ENCODE measurements at places on chromosomes 5 and 9. TPM values are rescaled to one million over a fixed set of nuclear protein-coding genes. Genes with fewer than 3 reads are reported as not detected.

DNA sequence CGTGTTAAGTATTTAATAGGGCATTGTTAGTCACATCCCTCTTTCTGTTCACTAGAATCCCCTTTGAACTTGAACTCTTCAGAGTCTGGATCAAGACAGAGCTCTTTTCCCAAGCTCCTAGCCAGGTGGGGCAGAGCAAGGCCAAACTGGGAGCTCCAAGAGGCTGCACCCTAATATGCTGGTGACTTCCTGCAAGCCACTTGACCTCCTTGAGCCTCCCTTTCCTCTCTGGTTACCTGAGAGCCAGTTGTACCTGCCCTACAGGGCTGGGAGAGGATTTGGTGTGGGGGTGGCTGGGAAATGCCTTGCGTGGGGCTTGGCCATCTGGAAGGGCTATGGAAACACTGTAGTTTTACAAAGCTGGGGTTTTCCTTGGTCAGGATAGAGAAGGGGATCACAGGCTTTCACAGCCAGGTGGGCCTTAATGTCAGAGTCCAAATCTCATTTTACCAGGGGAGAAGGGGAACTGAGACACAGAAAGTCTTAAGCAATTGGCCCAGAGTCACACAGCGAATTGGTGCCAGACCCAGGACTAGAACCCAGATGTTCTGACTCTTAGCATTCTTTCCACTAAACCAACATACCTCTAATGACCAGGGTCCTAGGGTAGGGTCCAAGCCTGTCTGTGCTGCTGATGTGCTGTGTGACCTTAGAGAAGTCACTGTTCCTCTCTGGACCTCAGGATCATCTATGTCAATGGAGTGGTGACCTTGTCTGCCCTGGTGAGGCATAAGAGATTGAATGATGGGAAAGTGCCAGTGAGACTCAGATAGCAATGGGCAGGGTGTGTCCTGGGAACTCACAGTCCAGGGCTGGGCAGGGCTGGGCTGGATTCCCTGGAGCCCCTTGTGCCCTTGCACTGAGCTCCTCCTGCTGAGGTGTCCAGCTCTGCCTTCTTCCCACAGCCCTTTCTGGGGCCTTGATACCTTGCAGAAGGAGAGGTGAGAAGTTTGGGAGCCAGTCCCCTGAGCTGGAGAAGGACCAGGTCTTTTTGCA lies 35.8 kb downstream of the GSN start:
- DNase-seq: no peak

- no peak for DNase-seq
Measured at GRCh38 chr5:125053179-125053578, 306.7 kb upstream of the ZNF608 start.

DNA sequence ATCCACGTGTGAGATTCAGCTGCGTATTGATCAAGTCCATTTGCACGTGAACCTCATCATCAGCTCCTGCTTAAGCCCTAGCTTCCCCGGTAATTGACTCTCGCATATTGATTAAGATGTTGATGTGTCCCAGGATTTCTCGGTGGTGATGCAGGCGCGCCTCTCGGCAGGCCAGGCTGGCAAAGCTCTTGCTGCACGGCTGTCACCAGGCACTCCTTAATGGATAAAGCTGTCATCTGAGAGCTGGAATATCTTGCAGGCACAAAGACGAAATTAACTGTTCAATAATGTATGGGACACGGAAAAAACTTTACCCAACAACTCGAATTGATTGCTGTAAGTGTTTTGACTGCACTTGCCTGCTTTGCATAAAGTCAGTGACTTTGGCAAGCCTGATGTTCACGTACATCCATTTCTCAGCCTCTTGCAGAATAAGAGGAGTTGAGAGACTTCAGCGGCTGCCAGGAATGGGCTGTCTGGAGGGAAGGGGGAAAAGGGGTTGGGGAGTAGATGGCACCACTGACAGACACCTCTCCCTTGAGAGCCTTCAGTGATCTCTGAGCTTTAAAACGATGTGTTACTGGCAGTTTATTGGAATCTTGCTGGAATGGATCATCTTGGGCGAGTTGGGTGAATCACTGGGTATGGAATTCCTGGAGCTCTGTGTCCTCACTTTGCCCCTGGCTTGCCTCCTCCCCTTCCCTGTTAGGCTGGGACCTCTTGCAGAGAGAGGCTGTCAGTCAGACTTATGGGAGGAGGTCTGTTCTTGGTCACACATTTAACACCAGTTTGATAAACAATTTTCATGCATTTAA lies 650.3 kb downstream of the CCDC171 start:
- no peak for DNase-seq

DNA sequence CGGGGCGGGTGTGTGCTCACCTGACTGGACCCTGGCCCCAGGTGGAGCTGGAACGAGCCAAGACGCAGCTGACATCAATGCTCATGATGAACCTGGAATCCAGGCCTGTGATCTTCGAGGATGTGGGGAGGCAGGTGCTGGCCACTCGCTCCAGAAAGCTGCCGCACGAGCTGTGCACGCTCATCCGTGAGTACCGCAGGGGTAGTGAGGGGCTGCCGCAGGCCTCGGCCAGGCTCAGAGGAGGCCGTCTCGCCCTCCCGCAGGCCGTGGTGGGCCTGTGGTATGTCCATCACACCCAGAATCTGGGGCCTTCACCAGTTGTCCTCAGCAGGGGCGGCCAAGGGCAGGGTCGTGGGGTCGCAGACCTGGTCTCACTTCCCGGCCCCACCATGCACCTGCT lies 11.3 kb downstream of the PMPCA start:
- peak; percentile 60 for DNase-seq

GRCh38 chr9:33660772-33661171 lies 134.6 kb upstream of the PRSS3 start:
- no peak for DNase-seq

GRCh38 chr5:104789366-104789765 lies 1226.8 kb upstream of the NUDT12 start:
- DNase-seq: no peak

- DNase-seq: no peak
Measured at GRCh38 chr9:77829420-77829819, 181.3 kb upstream of the GNA14 start.

DNA sequence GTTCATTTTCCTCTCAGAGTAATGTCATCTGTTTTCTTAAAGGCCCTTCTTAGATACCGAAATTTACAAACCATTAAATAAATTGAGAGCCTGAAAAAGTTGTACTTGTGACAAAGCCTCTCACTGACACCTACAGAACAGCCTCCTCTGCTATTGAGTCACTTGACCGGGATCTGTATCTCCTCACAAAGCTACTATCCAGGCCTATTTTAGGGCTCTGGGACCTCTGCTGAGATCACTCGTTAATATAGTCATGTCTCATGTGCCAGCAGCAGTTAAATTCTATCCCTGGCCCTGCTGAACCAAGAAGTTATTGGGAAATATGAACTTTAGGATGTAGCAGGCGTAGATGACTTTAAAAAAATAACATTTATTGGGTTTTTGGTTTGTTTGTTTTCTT lies 31.1 kb downstream of the FBXO38 start:
- no peak for DNase-seq

DNA sequence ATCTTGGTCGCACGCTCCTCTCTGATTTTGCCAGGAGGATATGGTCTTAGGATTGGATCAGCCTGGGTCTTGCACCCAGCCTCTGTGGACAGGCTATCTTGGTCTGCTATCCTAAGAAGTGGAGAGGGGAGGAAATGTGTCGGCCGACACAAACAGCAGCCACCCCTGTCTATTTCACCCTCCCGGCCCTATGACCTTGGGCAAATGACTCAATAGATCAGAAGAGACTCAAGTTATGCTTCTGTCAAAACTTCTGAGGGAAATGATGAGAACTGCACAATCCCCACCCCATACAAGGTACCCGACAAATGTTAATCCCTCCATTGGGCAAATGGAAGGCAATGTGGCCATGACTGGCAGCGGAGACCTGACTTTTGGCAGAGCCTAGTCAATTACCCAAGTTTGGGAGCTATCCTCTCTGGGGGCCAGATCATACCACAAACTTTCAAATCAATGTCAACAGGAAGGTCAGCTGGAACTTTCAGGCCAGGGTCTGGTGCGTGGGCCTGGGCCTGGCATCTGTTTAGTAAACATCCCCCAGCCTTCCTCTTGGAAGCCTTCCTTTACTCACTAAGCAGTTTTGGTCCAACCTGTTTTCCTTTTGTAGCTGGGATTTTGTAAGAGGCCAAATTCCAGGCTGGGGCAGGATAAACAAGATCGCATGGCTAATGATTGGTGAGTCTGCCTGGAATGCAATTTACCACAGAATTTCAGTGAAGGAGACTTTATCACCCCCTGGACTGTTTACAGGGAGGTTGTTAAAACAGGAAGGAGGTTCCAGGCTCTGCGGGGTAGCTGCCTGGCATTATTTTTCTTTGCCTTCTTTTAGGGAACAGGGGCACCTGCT lies 64.2 kb upstream of the CPEB4 start:
- no peak for DNase-seq

DNA sequence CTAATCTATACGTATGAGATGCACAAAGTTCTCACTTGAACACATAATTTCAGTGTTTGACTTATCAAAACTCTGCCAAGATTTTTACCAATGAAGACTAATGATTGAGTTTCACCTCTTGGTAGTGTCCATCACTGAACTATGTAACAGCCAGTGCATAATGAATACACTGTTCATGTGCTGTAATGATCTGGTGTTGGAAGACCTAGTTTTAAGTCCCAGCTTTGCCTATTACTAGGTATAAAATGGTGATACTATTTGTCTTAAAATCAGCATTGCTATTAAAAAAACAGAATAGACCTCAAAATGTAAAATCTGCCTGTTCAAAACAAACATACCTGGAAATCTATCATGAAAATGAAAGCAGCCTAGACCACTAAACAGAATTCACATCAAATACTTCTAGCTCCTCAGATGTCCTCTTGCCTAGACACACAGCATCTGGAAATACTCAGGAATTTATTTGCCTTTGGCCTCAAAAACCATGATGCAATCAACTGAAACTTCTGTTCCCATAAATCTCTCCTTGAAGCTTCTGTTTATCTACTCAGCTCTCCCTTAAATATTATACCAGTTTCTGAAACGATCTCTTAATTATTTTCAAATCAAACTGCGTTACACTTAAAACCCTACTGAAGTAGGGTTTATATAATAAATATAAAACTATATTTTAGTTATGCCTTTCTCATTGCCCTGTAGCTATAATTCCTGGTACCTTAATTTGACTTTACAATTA lies 38.1 kb downstream of the MRPS27 start:
- no peak for DNase-seq

- no peak for DNase-seq
Measured at GRCh38 chr5:53357439-53357838, 123.0 kb upstream of the FST start.

DNA sequence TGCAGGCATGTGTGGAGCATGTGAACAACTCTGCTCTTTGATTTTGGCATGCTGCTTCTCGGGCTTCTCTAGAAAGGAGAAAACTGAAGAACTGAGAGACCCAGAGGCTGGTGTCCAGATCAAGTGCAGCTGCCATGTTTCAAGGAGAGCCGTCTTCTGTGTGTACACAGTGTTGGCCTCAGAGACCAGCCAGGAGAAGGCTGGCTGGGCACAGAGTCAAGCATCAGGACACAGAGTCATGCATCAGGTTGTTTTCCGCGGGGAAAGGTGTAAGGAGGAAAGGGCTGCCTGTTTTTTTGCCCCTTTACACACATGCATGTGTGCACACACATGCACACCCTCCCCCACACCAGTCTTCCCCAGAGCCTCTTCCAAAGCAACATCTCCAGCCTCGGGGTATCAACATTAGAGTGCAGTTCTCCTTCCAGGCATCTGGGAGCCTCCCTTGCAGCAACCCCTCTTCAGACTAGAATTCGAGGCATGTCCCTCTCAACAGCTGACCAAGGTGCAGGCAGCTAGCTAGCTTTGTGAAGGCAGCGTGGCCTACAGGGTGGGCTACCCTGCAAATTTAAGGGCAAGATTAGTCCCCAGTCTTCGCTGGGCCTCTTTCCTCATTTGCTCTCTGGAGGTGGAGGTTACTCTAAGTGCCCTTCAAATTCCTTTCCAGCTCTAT lies 180.9 kb downstream of the AOPEP start:
- no peak for DNase-seq

GRCh38 chr5:111556501-111556900 lies 44.2 kb upstream of the STARD4 start:
- no peak for DNase-seq

MRPL50 gene
- 16.5 TPM for total RNA-seq

TMC1 gene
- total RNA-seq: not detected

NDUFAF2 gene
- 42.6 TPM for total RNA-seq

HK3 gene
- 6.4 TPM for total RNA-seq
